ENCODE measurements at places on chromosomes 11 and 22.
A peak's percentile ranks its signal among the peaks of the same experiment; 100 is the strongest.

- DNase-seq = no peak
Measured at GRCh38 chr11:24515632-24516031, 18.8 kb downstream of the LUZP2 start.

- no peak for DNase-seq
Measured at GRCh38 chr11:92384358-92384757, 159.7 kb downstream of the FAT3 start.

DNA sequence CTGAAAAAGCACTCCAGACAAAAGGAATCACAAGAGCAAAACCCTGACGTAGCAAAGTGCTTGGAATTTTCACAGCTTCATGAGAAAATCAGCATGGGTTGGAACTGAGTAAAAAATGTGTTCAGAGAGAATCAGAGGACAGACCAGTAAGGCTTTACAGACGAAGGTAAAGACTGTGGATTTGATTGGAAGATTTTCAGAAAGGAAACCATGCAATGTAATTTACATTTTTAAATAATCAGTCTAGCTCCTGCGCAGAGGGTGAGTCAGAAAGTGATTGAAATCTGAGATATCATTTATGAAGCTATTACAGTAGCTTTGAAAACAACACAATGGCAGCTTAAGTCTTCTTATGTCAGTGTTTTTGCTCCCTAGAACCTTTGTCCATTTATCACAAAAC is 1122.3 kb downstream of the LRRC4C start:
- no peak for DNase-seq

GRCh38 chr11:12240677-12241076 is 130.3 kb downstream of the MICAL2 start:
- no peak for DNase-seq

GRCh38 chr22:44892243-44892642 is 117.6 kb downstream of the PHF21B start:
- DNase-seq = no peak

GRCh38 chr11:61688365-61689163 is 8.4 kb downstream of the DAGLA start:
- peak; percentile 79 for DNase-seq

DNA sequence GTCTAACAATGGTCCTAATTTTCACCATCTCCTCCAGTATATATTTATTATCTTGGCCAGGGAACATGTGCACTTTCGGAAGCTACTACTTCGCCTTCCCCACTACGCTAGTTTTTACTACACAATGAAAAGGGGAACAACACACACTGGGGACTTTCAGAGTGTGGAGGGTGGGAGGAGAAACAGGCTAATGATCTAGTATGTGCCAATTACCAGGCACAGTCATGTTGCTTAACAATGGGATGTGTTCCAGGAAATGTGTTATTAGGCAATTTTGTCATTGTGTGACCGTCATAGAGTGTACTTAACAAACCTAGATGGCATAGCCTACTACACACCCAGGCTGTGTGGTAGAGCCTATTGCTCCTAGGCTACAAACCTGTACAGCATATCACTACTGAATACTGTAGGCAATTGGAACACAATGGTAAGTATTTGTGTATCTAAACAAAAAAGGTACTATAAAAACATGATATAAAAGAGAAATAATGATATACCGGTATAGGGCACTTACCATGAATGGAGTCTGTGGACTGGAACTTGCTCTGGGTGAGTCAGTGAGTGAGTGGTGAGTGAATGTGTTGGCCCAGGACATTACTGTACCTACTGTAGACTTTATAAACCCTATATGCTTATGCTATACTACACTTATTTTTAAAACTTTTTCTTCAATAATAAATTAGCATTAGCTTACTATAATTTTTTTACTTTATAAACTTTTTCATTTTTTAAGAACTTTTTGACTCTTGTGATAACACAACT is 20.1 kb upstream of the CUL5 start:
- DNase-seq = peak; percentile 97

GRCh38 chr11:35524780-35525179 is 636 bp downstream of the PAMR1 start:
- DNase-seq = no peak

- no peak for DNase-seq
Measured at GRCh38 chr22:28774378-28774777, 1.9 kb downstream of the CCDC117 start.

DNA sequence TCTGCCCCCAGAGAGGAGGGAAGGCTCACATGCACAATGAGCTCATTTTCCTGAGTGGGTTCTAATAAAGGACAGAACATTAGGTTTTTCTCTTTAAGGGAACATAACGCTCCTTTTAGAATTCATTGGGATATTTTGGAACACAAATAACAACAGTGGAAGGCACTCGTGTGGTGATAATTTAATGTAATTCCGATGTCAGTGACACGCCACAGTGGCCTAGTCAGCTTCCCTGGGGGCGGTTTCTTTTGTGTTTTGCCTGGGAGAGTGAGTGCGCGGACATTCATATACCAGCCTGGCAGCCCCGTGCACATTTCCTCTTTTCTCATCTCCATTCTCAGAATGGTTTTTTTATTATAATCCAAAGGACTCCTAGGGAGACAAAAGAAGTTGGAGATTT is 41.1 kb downstream of the SEZ6L start:
- DNase-seq = no peak

DNA sequence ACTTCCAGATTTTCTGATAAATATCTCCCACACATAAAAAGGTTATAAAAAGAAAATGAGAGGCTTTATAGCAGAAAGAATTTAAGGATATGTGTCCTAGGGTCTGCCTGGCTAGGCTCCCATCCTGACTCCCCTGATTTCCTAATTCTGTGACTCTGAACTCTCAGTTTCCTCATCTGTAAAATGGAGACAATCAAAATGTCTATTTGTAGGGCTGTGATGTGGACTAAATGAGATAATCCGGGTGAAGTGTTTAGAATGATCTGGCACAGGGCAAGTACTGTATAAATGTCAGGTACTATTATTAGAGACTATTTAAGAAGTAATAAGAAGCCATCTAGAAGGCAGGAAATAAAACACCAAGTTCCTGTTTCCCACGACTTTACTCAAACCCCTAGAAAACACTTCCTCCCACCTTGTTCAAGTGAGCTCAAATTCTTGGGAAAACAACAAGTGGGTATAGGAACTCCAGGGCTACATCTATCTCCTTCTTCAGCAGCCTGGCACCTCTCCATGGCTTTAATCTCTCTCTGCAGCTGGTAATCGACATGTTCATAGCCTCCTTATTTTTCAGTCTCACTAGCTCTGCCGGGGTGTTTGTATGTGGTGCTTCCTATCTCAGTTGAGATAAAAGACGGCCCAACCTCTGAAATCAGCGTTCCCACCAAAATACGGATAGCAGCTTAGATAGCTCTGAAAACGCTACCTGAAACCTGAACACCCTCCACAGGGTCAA is 6.7 kb downstream of the ASCC2 start:
- no peak for DNase-seq

- no peak for DNase-seq
Measured at GRCh38 chr11:64253481-64253880, 2.2 kb downstream of the PLCB3 start.

- DNase-seq = no peak
Measured at GRCh38 chr11:62418136-62418535, 697 bp upstream of the SCGB1A1 start.

DNA sequence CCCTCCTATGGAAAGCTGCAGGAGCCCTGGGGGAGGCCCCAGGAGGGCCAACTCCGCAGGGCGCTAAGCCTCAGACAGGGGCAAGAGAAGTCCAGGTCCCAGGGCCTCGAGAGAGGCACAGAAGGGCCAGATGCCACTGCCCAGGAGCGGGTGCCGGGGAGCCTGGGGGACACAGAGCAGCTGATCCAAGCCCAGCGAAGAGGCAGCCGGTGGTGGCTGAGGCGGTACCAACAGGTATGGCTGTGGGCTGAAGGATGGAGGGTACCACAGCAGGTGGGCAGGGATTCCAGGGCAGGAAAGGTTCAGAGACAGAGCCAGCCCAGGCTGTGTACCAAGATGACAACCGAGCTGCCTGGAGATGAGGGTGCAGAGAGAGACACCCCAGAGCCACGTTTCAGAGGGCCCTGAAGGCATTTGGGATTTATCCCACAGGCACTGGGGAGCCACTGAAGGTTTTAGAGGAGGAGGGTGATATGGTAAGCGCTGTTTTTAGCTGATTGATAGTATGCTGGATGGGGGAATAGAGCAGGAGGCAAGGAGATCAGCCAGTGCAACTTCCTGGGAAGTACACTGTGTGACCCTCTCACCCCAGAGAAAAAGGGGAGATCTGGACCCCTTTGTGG is 412 bp downstream of the C11orf86 start:
- no peak for DNase-seq

DNA sequence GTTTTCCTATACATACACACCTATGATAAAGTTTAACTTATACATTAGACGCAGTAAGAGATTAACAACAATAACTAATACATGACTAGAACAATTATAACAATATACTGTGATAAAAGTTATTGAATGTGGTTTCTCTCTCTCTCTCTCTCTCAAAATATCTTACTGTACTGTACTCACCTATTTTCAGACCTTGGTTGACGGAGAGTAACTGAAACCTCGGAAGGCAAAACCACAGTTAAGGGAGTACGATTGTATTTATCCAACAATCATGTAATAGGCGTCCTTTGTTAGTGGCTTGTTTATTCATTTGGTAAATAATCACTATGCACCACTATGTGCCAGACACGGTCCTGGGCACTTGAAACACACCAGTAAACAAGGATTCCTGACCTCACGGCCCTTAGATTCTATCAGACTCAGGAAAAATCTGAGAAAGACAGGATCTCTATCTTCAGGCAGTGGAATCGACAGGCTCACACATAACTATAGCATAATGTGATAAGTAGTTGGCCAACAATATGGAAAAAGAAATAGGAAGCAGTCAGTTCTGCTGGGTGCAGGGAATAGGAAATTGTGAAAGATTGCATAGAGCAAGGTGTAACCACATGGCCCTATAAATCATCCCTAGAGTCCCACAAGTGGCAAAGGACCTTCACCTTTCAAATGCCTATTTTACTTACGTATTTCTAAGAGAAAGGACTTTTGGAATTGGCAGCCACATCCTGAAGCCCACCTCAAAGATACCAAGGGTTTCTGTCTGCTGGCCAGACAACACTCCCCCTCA is 12.0 kb downstream of the ETS1 start:
- DNase-seq = peak; percentile 59

DNA sequence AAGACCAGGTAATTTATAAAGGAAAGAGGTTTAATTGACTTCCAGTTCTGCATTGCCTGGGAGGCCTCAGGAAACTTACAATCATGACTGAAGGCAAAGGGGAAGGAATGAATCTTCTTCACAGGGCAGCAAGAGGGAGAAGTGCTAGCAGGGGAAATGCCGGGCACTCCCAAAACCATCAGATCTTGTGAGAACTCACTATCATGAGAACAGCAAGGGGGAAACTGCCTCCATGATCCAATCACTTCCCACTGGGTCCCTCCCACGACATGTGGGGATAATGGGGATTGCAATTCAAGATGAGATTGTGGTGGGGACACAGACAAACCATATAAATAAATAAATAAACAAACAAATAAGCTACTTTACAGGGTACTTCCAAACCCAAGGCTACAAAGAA is 28.8 kb upstream of the EXPH5 start:
- DNase-seq = no peak
